ENCODE measurements at places on chromosomes 2 and 18. TPM values are rescaled to one million over a fixed set of nuclear protein-coding genes. Genes with fewer than 3 reads are reported as not detected.

The SERPINB2 gene
- not detected for total RNA-seq

The PAX3 gene
- total RNA-seq = not detected

The CTAGE1 gene
- not detected for total RNA-seq

The LTBP1 gene
- 0.35 TPM for total RNA-seq

The PNPT1 gene
- total RNA-seq = 46.4 TPM

The TMEM247 gene
- total RNA-seq = not detected

The CD8B gene
- 2.1 TPM for total RNA-seq

The GULP1 gene
- not detected for total RNA-seq

The RFTN2 gene
- not detected for total RNA-seq

The MEP1B gene
- total RNA-seq = not detected

The AQP12B gene
- not detected for total RNA-seq

All from activated CD4-positive, alpha-beta memory T cell treated with anti-CD3 and anti-CD28 coated beads, Interleukin-2, amount 10 ng/mL, durations not matched to agents 7 days and 5 days (primary cell).